A673 (cell line): ENCODE measurements at places on chromosomes 3 and 15. TPM values are rescaled to one million over a fixed set of nuclear protein-coding genes. Genes with fewer than 3 reads are reported as not detected.

- no peak for DNase-seq
These were observed 309.7 kb upstream of the C2CD4B start for GRCh38 chr15:62474771-62475124.

DNA sequence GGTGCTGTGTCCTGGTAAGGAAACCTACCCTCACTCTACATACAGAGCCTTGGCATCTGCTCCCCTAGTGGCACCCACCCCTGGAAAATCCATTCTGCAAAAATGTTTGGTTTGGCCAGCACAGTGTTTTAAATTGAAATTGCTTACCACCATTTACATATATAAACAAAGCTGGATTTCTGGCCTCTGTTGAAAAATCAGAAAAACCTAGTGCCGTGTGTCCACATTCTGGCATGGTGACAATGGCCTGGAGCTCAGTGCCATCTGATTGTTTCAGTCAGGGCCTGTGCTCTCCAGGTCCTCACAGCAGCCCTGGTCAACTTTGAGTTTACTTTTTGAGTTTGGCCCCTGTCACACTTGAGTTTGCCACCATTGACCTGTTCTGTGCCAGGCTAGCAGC is 2.9 kb upstream of the IL17RC start:
- no peak for DNase-seq

DNA sequence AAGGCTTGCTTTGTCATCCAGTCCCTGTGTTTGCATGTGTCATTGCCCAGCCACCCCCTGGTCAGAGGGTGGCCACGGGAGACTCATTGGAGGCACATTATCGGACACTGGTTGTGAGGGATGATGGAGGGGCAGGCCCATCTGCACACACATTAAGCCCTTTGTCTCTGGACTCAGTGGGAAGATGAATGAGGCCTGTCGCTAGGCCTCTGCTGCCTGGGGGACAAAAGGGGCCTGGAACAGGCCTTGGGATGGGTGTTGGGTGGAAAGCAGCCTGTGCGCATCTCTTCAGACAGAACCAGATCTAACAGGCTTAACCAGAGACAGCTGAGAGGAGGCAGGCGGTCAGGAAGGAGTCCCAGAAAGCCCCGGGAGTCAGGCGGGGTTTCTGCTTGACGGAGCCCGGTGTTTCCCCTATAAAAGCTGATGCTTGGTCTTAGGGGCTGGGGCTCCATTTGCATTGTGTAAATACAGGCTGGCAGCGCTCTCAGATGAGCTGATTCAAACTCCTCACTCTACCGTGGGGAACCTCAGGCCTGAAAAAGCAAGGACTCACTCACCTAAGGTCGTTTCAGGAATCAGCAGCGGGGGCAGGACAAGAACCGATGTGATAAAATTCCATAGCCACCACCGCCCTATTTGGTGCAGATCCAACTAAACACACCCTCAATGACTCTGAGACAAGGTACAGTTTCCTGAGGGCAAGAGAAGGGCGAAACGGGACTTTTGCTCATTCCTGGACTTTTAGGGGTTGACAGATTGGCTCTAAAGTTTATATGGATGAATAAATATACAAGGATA is 17.1 kb upstream of the SKIC8 start:
- peak; percentile 28 for DNase-seq

- no peak for DNase-seq
These were observed 129.1 kb upstream of the UMPS start for GRCh38 chr3:124601190-124601589.

The INSYN1 gene
- total RNA-seq: 0.54 and 2.0 TPM in 2 replicates

The GABRG3 gene
- total RNA-seq: not detected in 2 replicates

The NEK10 gene
- total RNA-seq: 0.34 and 0.79 TPM in 2 replicates

The SPSB4 gene
- 0.39 and 0.66 TPM in 2 replicates for total RNA-seq
